ENCODE measurements at places on chromosomes 12 and 14. TPM values are rescaled to one million over a fixed set of nuclear protein-coding genes. Genes with fewer than 3 reads are reported as not detected.

DNA sequence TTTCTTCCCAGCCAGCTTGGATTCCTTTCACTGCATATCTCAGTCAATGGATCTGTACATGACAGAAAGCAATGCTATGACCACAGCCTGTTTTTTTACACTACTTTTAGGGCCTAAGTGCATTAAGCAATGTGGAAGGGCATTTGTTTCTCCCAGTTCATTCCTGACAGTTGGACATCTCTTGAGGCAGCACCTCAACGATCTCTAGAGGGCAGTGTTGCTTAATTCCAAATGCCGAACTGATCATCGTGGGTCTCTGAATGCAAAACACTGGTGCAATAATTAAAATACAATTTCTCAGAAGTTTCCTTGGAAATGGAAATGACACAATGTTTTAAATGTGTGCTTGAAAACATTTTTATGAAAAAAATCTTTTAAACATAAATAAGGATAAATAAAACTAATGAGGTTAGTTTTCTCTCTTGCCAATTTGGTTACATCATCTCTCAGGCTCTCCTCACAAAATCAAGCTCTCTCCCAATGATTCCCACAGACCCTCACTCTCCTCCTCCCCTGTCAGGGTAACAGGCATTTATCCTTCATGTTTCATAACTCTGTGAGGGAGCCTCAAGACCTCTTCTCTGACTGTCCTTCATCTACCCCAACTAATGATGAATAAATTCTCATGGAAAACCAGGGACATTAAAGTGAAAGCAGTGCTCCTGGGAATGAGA, 192.4 kb upstream of the SLC16A7 start:
- no peak for DNase-seq

- DNase-seq = no peak
Measured at GRCh38 chr14:39015360-39015961, 87.6 kb downstream of the SEC23A start.

CATSPERB gene
- 1.1 TPM for total RNA-seq

DNA sequence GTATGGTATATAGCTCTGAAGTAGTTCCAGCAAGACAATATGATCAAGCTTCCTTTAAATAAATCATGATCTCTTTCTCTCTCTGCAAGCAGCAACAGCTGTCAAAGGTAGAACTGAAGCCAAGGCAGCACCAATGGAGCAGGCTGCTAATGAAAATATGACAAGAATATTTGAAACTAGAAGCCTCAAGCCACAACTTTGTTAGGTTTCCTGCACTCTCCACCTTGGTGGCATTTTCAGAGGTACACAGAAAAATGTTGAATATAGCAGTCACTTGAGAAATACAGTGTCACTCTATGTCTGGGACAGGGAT, 43.8 kb upstream of the PSMA6 start:
- no peak for DNase-seq

DNA sequence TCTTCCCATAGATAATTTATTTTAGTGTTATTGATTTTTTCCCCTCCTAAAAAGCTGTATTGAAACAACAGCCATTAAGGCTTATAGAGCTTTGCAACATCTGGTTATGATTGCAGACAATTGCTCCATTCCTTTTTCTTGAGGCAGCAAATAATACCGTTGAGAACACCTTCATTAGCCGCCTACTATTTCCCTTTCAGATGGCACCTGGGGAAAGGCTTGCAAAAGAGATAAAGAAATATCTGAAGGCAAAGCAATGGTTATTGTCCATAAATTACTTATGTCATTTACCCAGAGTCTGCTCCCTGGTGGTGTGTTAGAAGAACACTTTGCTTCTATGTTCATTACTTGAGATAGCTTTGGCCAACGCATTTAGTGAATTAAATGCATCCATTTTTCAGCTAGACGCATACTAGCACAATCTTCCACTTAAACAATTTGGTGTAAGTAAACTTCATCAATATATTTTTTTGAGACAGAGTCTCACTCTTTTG, 377.8 kb downstream of the KCNH5 start:
- DNase-seq = no peak

DNA sequence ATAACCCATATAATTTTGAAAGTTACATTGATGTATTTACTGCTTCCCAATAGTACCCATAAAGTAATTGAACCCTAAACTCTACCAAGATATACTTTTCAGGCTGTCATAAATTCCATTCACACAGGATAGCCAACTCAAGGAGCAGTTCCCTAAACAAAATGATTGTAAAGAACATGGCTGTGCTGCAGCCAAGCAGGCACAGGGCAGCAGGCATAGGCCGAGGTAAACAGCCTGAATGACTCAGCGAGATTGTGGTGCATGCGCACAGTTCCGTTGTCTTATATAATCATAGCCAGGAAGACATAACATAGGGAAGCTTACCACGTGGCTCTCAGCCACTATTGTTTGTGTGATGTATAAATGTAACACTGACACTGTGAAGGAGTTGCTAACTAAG, 344.9 kb downstream of the FSCB start:
- DNase-seq = no peak

DNA sequence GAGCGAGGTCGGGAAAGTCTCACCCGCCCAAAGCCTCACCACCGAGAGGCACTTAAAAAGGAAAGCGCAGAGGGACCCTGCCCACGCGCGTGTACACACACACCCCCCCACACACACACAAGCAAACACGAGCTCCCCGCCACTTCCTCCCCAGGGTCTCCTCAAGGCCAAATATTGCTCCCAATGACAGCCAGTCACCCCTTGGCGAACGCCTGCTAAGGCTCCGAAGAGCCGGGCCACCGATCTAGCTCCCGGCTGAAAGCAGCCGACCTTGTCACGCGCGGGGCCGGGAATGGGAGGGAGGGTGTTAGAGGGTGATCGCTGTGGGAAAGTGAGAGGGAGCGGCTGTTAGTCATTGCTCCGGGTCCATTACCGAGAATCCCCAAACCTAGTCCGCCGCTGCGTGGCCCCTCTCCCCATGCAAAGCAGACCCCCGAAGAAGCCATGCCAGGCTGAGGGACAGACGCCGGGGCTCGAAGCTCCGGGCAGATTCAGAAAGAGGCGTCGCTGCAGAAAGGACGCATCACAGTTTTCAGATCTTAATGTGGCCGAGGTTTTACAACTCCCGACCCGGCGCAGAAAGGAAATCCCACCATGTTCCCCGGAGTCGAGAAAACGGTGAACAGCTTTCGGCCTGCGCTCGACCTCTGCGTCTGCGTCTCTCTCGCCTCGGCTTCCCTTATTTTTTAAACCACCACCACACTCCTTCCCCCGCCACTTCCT, 2.6 kb downstream of the BMP4 start:
- no peak for DNase-seq

NOS1 gene
- not detected for total RNA-seq

GRCh38 chr14:30385925-30386324, 173.0 kb upstream of the G2E3 start:
- no peak for DNase-seq

CYP27B1 gene
- 7.2 TPM for total RNA-seq

DNA sequence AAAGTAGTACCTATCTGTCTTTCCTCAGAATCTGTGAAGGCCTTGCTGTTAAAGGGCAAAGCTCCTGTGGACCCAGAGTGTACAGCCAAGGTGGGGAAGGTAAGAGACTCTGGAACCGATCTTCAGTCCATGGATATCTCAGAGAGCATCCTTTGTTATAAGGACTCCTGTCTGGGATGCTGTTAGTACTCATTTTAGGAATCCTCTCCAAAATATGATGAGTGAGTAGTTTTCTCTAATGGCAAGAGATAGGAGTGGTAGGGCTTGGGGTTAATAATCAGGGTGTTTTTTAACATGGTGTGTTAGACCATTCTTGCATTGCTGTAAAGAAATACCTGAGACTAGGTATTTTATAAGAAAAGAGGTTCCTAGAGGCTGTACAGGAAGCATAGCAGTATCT, 1.9 kb downstream of the PARP2 start:
- DNase-seq = no peak

DNA sequence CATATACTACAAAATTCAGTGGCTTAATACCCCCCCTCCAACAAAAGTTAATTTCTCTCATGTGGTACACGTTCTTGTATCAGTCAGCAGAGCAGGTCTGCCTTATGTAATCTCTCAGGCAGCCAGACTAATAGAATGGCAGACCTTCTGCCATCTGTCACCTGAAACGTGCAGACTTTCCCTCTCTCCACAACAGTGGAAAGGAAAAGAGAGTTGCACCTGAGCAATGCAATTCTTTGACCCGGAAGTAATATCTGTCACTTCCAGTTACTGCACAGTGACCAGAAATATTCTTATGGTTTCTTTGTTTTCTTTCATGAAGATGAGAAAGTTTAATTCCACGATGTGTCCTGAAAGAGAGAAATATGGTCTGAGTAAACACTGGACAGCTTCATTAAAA, 14.4 kb downstream of the KERA start:
- no peak for DNase-seq

GRCh38 chr12:5003025-5003666, 40.5 kb upstream of the KCNA5 start:
- DNase-seq = no peak

DAZAP2 gene
- 97.2 TPM for total RNA-seq

SLCO1B1 gene
- total RNA-seq = not detected

DNA sequence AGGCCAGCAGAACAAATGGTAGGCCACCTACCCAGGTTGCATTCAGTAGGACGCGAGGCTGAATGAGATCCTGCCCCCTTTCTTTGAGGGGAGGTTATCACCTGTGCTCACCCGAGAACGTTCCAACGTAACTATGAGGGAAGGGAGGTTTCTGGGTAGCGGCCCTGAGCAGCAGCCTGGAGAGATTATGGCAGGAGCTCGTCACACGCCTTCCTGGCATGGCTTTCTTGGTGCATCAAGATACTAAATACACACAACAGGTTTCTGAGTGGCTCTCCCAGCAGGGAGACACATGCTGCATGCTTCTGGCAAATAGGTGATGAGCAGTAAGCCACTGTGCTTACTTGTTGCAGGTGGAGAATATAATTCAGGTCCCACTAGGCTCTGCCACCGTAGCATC, 147.7 kb downstream of the CALM1 start:
- DNase-seq = peak; percentile 27

GRCh38 chr12:26043135-26044006, 81.5 kb downstream of the BHLHE41 start:
- DNase-seq = no peak

GRCh38 chr12:114848666-114849065, 164.7 kb upstream of the TBX3 start:
- DNase-seq = no peak

GRCh38 chr12:110943373-110943772, 23.0 kb upstream of the MYL2 start:
- no peak for DNase-seq

PLXNC1 gene
- total RNA-seq = 5.0 TPM

SYNDIG1L gene
- not detected for total RNA-seq

INSM2 gene
- total RNA-seq = not detected

GRCh38 chr14:77347751-77348150, 26.9 kb downstream of the GSTZ1 start:
- no peak for DNase-seq

TPPP2 gene
- total RNA-seq = not detected

PGAM5 gene
- 102 TPM for total RNA-seq

- DNase-seq = no peak
Measured at GRCh38 chr12:110354172-110354780, 49.2 kb downstream of the ANAPC7 start.

- DNase-seq = no peak
Measured at GRCh38 chr12:93780101-93780641, 103.0 kb downstream of the CRADD start.

FOXN4 gene
- not detected for total RNA-seq

GRCh38 chr12:109730306-109731145, 16.9 kb downstream of the FAM222A start:
- DNase-seq = no peak

- no peak for DNase-seq
Measured at GRCh38 chr14:69845787-69846186, 33.4 kb upstream of the SMOC1 start.

MSRB3 gene
- total RNA-seq = not detected

ART4 gene
- not detected for total RNA-seq

- no peak for DNase-seq
Measured at GRCh38 chr14:89411976-89412375, 5.1 kb downstream of the FOXN3 start.

DNA sequence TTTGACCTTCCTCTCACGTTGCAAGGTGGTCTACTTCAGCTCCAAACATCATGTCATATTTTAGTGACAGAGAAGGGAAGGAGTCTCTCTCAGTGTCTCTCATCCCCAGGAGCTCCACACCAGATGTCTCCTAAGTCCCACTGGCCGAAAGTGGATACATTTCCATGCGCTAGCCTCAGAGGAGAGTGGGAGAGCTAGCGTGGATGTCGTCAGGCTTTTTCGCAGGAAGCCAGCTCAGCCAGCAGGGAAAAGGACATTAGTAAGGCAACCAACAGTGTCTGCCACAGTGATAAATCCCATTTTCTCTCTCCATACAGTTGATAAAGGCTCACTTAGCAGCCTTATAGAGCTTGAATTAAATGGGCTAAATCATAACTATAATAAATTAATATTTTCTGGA, 155.7 kb downstream of the PELI2 start:
- DNase-seq = no peak

ASPG gene
- total RNA-seq = not detected

DNA sequence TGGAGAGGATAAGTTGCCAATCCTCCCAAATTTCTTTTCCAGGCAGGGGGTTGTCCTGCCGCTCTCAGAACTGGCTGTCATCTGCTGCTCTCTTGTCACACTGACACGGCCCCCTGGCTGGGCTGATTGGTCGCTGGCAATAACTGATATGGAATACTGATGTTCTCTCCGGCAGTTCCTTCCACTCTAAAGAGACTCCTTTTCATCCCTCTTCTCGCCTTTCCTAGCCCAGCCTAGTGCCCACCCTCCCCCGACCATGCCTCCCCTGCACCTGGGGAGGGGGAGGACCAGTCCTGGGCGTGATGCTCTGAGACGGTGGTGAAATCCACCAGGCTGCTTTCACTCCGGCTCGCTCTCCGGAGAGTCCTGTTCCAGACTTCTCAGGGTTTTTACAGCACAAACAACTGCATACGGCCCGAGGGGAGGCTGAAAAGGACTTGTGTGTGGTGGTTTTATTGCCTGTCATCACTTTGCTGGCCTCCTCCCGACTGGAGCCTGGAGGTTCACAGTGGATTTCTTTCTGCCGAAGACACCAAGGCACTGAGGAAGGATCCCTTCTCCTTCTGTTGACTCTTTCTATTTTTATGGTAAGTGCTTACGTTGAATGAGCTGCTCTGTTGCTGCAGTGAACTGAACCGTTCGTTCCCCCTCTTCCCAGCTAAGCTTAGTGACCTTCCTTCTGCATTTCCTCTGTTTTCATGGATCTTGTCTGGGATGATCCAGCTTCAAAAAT, at the start of gene ANO4:
Gene ANO4, plus strand, starts transcription at position 336 of the 733 bp plus-strand sequence. CDS start 107,010 bp downstream, outside the sequence.
- no peak for DNase-seq

GRCh38 chr12:4447151-4447550, 1.5 kb upstream of the FGF6 start:
- no peak for DNase-seq

DNA sequence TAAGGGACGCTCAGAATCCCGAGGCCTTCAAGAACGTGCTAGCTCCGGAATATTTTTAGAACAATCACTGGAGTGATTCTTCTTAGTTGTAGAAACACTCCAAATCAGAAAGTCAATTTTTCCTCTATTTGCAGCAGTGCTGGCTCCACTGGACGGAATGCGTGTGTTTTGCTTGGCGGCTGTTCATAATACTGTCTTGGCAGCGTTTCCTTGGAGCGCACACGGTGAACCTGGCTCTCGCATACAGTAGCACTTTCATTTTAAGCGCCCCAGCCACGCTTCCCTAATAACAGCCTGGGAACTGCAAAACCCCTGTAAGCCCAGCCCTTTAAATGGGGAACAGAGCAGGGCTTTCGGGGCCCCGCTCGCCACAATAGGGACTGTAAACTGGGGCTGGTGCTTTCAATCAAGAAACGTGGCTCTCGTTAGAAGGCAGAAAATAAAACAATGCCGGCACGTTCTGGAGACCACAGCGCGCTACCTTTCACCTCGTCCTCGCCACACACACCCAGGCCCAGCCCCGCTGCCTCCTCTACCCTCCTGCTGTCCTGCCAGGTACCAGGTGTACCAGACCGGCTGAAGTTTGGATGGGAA, 79.9 kb downstream of the BCL11B start:
- no peak for DNase-seq

Data from CD8-positive, alpha-beta memory T cell (primary cell).